Neural progenitor cell (in vitro differentiated cells): ENCODE measurements at places on chromosomes 4 and X.

- no peak for DNase-seq
Measured at GRCh38 chrX:124954402-124954801, 365.3 kb upstream of the TEX13C start.

GRCh38 chrX:75155447-75155826, 646 bp downstream of the ABCB7 start:
- DNase-seq = no peak

DNA sequence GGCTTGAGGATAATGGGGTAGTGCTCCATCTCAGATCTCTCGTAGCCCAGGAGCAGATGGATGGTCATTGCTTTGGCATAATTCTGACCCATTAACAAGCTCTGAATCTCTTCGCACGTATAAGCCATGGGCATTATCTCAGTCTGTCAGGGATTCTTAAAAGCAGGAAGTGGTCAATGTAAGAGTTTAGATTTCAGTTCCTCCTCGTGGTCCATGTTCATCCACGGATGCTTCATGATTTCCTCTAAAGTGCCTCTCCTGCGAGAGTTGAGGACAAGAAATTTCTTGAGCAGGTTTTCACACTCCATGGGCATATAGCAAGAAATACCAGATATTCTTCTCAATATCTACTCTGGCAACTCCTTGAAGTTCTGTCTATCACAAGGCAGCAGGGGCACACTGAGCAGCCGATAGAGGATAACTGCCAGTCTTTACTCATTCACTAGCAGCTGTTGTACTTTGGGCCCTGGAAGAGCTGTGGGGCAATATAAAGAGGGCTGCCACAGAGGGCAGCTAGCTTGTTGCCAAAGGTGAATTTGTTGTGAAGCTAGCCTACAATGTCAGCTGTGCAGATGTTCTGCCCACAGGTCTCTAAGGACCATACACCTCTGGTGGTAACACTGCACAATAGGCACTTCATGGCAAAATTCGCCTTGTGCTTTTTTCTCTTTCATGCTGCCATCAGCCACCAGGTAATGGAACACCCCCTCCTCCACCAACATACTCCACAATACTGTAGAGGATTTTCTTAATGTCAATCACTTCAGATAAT, 52.0 kb upstream of the WDR17 start:
- no peak for DNase-seq

DNA sequence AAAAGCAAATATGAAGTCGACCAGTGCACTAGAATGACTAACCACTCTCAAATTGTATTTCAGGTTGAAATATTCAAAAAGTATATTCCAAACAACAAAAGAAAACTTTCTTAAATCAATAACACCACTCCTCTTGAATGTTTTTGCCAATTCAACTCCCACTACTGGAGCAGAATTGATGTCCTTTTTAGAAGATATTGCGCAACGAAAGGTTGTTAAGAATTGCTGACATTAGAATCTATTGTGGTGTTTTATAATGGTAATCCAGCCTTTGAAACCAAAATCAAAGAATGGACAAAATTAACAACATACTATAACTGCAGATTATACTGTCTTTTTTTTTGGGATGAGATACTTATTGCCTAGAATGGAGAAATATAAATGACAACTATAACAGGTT, 331.3 kb downstream of the GRXCR1 start:
- no peak for DNase-seq

GRCh38 chrX:3362956-3363355, 16.5 kb upstream of the MXRA5 start:
- DNase-seq = no peak

DNA sequence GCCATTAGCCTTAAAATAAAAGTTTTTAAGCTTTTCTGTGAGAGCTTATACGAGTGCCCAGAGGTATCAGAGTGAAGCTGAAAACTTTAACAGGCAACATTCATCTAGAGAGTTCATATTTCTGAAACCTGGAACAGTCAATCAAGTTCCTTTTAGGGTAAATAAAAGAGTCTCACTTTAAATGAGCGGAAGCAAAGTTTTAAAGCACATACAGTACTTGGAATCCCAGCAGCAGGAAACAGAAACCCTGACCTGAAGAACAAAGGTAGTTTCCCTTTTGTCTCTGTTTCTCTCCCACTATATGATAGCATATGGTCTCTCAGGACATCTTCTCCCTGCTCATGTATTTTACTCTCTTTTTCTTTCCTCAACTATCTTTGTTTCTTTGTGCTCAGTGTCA, 153.0 kb downstream of the ASB9 start:
- DNase-seq = no peak
